NCI-H2029 (cell line): ENCODE measurements at places on chromosomes 4 and X.

DNA sequence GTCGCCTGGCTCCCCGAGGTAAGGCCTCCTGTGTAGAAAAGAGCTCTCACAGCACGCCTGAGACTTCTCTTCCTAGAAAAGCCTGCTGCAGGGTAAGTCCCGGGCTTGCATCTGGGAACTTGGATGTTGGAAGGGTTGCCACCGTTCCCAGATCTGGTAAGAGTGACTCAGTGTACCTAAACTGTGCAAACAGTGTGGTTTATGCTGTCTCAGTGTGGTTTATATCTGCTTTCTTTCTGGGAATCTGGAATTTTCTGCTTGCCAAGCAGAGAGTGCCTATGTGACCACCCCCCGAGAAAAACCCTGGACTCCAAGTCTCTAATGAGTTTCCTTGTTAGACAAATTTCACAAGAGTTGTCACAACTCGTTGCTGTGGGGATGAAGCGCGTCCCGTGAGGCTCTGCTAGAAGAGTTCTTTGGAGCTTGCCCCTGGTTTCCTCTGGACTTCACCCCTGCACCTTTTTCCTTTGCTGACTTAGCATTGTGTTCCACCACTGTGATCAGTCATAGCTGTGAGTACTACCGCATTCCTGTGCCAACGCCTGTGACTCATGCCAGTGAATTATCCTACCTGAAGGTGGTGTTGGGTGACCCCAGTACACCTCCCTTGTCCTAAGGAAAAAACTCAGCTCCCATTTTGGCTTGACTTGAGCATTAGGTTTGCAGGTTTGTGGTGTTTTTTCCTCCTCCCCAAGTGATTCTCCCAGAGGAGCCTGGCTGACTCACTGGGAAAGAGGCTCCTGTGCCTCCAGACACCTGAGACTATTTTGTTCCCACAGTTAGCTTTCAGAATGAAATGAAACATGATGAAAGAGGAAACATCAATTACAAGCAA, 14.5 kb downstream of the SLC2A9 start:
- peak; percentile 59 for DNase-seq

- DNase-seq = no peak
These were observed 105.6 kb downstream of the IRF2 start for GRCh38 chr4:184368731-184369130.

- no peak for DNase-seq
These were observed 379.4 kb downstream of the ZNF674 start for GRCh38 chrX:46165866-46166265.

GRCh38 chr4:85829276-85830051, 354.5 kb downstream of the ARHGAP24 start:
- no peak for DNase-seq

- peak; percentile 9 for DNase-seq
These were observed 2.5 kb downstream of the GALNT7 start for GRCh38 chr4:173171098-173171497.

DNA sequence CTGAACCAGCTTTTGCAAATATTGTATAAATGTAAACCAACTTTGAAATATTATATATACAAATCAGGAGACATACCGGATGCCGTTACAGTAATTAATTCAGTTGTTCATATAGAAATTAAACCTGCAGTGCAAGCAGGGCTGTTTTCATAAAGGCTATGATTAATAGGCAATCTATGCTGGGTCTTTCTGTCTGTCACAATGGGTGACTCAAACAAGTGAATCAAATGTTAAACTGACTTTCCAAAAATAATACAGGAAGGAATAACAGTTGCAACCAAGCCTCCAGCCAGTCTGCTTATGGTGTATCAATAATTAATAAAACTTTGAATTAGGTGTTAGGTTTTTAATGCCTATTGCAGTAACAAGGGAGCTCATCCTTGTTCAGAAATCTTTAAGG, 43.9 kb downstream of the GABRB1 start:
- DNase-seq = no peak

- no peak for DNase-seq
These were observed 535.9 kb downstream of the IQCM start for GRCh38 chr4:149279776-149280175.

DNA sequence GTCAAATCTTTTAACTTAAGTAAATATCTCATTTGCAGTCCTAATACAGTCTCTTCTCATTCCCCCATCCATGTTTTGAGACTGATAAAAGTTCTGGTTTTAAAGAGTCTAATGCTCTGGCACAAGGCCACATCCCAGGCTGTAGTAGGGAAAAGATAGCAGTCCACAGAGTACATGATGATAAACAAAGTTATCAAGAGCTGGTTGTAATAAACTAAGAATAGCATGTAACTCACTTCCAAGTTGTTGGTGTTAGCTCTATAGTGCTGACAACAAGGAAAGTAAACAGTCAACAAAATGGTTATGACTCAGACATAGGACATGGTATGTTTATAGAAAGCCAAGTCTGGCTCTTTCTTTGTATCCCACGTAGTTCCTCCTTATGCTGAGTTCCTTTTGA, 21.8 kb upstream of the AREG start:
- DNase-seq = no peak

DNA sequence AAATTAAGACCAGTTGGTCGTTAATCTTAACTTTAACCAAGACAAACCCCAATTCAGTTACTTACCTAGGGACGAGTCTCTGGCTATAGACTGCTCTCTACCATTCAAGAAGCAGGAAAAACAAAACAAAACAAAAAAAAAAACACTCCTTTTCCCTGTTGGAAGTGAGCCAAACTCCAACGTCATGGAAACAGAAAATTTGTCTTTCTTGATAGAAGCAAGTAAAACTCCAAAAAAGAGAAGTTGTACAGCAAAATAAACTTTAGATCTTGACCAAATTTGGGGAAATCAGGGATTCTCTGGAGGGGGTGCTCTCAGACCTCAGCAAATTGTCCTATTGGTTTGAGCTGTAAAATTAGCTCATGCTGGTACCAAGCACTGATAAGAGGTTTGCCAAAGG, 3.7 kb downstream of the CNGA1 start:
- DNase-seq = no peak

- DNase-seq = no peak
These were observed 109.6 kb downstream of the ANXA3 start for GRCh38 chr4:78661086-78661690.

- DNase-seq = no peak
These were observed 99.0 kb downstream of the WFS1 start for GRCh38 chr4:6368601-6369000.

DNA sequence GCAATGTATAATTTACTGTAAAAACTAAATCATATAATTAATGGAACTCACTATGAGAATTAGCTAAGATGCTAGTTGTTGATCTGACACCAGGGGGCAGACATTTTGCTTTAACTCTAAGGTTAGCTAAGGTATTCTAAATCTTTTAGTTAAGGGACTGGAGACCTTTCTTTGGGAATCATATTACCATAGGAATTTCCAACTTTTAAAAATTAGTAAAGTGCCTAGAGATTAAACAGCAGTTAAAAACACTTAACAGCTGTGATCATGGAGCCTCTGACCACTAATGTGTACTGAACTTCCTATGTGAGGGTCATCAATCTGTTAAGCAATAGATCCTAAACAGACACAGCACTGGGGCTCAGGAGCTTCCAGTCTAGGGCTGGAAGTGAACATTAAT, 226.6 kb downstream of the NSUN7 start:
- peak; percentile 55 for DNase-seq

- DNase-seq = no peak
These were observed 19.9 kb downstream of the SORCS2 start for GRCh38 chr4:7212101-7212674.

GRCh38 chr4:141432000-141432712, 204.2 kb upstream of the IL15 start:
- DNase-seq = no peak

- DNase-seq = no peak
These were observed 30.4 kb downstream of the TAF1 start for GRCh38 chrX:71396576-71396975.

GRCh38 chrX:13120017-13120416, 75.6 kb upstream of the FAM9C start:
- no peak for DNase-seq

DNA sequence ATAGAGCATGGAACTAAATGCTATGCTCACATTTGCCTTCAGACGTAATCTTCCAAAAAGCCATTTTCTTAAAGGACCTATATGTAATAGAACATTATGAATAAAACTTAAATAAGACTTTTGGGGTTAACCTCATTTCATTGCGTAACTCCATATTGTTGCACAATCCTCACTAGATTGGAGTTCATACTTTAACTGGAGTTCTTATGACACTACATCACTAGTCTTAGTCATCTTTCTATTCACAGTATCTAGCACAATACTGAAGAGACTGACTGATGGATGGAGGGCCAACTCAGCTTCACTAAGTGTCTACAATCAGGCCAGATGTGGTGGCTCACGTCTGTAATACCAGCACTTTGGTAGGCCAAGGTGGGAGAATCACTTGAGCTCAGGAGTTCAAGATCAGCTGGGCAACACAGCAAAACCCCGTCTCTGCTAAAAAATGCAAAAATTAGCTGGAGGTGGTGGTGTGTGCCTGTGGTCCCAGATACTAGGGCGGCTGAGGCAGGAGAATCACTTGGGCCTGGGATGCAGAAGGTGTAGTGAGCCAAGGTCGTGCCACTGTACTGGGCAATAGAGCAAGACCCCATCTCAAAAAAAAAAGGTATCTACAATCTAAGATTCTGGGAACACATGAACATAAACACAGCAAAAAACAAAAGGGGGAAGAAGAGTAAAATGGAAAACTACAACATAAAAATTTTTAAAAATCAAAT, 80.8 kb upstream of the MAB21L2 start:
- no peak for DNase-seq

GRCh38 chr4:65597697-65598096, 72.6 kb downstream of the EPHA5 start:
- no peak for DNase-seq

GRCh38 chrX:70244881-70245280, 10.4 kb downstream of the AWAT1 start:
- no peak for DNase-seq
